ENCODE measurements at places on chromosomes 7 and 10.

DNA sequence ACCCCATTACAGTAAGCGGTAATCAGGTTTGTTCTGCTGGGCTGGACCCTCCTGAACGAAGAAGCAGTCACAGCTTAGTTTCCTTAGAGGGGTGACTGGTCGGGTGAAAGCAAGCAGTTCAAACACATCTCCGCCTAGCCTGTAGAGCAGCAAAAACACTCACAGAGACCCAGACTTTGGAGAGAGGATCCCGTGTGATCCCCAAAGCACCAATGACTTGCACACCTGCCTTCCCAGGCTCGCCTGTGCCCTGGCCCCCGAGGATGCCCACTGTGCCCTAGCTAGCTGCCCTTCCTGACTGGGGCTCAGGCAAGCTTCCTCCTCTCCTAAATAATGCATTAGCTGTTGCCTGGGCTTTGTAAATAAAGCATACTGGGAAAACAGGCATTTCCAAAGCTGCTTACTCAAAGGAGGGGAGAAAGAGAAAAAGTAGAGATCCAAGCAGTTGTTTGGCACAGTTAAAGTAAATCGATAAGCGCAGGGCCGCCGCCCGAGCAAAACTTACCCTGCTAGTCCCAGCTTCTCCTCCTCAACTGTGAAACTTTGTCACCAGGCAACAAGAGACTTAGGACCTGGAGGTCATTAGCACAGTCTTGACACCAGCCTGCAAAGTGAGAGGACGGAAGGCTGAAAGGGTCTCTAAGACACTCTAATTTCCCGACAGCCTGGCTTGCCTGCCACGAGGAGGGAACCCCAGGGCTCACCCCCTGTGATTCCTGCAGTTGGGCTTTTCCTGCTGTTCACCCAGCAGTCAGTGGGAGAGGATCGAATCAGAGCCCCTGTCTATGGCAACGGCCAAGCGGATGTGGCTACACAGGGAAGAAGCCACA, 4.8 kb downstream of the LRRC18 start:
- DNase-seq: no peak

- DNase-seq: no peak
Observed at GRCh38 chr7:53205006-53205405, 169.6 kb downstream of the POM121L12 start.

DNA sequence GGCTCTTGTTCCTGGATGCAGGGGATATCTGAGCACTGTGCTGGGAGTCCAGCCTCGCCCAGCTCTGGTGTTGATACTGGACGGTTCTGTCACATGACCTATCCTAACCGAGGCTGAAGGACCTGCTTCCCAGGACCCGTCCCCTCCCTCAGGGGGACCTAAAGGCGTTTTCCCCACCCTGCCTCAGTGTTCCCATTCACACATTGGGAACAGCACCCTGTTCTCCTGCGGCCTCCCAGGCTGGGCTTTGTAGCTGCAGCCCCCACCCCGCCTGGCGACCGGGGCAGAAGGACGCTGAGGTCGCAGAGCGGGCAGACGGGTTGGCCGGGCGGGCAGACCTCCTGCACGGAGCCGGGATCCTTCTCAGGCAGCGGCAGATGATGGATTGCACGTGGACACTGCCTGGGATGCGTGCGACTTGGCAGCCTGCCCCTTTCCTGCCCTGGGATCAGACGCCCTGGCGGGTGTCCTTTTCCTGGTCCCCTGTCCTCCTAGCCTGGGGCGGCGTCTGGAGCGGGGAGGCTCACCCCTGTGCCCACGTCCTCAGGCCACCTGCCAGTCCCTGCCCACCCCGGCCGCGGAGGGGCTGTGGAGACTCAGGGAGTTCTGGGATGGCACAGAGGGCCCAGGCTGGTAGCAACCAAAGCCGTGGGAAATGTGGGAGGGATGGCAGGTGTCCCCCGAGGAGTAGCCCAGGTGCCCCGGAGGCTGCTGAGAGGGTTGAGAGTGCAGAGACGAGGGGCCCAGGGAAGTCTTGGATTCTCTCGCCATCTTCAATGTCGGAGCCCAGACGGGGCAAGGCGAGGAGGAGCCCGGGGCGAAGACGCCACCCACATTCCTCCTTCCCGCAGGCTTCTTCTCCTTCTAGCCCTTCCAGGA, 17.2 kb upstream of the PSMG3 start:
- DNase-seq: no peak

DNA sequence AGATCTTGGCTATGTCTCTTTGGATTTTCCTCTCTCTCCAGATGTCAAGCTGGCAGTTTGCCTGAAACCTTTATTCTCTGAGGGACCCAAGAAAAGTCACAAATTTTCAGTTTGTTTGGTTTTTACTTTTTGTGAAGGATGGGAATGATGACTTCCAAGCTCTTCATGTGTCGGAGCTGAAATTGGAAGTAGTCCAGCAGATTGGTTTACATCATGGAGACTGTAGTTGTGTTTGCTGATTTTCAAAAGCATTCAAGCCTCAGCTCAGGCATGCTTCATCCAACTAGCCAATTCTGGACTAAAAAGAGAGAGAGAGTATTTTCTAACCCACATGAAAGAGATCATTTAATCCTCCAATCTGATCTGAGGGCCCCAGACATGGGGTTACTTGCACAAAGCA, 326.2 kb upstream of the AUTS2 start:
- peak; percentile 30 for DNase-seq

DNA sequence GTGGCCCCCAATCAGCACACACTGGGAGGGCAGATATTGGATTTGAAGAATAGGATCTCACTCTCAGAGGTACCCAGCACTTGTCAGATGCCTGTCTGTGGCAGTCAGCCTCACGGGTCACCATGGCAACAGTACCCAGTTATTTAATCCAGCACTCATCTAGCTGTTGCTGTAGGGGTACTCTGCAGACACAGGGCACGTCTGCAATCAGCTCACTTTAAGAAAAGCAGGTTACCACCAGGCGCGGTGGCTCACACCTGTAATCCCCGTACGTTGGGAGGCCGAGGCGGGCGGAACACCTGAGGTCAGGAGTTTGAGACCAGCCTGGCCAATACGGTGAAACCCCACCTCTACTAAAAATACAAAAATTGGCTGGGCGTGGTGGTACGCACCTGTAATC, 11.9 kb downstream of the SFXN4 start:
- no peak for DNase-seq

DNA sequence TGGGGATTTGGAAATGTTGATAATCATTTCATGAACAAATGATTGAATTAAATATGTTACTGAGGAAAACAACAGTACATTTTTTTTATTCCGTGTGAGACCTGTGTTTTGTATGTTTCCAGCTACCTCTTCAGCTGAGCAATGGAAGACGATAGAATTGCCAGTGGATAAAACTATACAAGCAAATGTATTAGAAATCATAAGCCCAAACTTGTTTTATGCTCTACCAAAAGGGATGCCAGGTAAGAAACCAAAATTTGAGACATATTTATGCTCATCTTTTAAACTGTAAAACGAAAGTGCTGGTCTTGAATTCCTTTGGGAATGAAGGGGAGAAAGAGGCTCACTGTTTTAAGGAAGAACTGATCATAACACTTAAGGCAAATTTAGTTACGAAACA, 17.8 kb upstream of the VWA2 start:
- no peak for DNase-seq

- peak; percentile 35 for DNase-seq
Observed at GRCh38 chr7:122528879-122529481, 169.9 kb downstream of the RNF133 start.

- DNase-seq: peak; percentile 43
Observed at GRCh38 chr10:119100434-119101238, 3.3 kb upstream of the DENND10 start.

GRCh38 chr10:7407368-7408290, 3.2 kb downstream of the SFMBT2 start:
- peak; percentile 41 for DNase-seq

DNA sequence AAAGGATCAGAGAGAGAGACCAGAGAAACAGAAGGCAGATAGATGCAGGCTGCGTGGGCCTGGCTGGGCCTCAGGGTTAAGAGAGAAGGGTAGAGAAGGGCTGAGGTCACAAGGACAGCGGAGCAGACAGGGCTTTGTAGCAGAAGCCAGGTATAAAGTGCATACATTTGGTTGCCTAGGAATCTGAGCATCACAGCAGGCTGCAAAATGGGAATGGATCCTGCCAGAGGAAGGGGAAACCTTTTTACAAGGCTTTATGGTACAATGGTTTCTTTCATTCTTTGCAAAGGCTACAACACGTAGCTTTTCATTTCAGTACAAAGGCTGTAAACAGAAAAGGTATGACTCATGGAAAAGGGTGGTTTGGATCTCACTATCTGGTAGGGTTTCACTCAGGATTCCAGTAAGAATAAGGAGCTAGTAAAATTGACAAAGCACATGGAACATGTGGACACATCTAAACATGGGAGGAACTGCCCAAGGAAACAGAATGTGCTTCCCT, 275.1 kb downstream of the DOCK4 start:
- DNase-seq: peak; percentile 34

DNA sequence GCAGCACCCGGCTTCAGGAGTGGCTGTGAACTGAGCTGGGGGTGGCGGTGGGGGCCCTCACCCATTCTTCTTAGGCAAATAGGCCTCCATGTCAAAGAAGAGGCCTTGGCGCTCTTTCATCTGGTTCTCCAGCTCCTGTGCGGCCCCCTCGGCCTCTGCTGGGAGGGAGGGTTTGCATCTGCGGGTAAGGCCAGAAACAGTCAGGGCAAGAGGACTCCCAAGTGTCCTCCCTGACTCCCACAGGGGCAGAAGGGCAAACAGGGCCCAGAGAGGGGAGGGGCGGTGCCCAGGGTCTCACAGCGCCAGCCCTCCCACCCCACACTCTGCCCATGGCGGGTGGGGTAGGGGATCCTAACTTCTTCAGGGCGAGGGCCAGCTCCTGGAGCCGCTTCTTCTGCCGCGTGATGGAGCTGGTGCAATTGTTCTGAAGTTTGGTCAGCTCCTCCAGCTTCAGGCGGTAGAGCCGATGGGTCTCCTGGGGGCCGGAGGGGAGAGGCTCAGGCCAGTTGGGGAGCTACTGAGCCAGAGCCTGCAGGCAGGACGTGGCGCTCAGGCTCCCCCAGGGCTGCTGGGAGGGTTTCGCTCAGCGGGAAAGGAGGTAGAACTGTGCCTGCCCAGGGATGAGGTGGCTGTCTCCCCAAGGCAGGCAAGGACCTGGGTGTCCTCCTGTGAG, 2.2 kb downstream of the TMEM120A start:
- DNase-seq: no peak

DNA sequence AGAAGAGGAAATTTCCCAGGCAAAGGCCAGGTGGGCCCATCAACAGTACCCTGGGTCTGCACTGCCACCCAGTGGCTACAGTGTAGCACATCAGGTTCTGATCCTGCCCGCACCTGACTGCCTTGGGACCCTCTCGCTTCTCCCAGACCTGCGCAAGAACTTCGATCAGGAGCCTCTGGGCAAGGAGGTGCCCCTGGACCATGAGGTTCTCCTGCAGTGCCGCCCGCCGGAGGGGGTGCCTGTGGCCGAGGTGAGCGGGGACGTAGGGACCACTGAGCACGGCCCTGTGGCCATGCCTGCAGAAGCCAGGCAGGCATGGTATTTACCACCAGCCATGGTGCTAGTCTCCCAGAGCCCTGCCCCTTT, 33.9 kb upstream of the SLC29A3 start:
- peak; percentile 44 for DNase-seq

DNA sequence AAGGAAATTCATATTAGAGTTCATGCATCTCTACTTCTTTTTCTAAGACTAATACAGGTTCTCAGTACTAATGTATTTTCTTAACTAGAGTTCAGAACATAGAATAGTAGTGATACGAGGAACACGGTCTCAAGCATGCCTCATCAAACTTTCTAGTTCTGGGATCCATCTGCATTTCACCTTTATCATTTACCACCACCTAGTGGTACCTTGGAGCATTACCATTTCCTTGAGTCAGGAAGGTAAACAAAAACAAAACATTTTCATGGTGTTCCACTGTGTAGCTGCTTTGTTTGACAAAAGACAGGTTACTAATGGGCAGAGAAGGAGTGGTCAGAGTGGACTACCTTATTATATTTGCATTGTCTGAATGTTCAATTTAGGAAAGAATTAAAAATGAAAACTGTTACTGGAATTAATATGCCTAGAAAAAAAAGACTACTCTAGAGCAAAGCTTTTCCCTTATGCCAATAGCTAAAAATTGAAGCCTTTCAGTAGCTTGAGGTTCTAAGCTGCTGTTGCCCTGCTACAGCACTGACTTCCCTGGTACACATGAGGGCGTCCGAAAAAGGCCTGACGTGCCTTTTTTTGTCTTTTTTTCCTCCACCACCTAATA, 44.5 kb downstream of the STARD3NL start:
- DNase-seq: peak; percentile 57

DNA sequence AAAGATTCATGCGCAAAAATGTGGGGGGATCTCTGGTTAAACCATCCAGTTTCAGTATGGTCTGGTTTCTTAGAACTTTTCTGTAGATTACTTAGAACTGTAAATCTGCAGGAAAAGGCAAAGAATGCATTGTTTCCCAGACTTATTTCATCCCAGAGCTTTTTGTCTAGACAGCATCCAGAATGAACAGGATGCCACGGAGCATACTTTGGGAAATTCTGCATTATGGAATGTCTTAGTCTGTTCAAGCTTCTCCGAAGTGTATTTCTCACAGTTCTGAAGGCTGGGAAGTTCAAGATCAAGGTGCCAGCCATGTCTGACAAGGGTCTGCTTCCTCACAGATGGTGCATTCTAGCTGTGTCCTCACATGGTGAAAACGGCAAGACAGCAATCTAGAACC, 136.3 kb downstream of the INHBA start:
- DNase-seq: no peak

- DNase-seq: no peak
Observed at GRCh38 chr10:131655101-131655849, 245.5 kb upstream of the PPP2R2D start.

GRCh38 chr7:133770863-133771492, 356.2 kb upstream of the LRGUK start:
- peak; percentile 40 for DNase-seq

DNA sequence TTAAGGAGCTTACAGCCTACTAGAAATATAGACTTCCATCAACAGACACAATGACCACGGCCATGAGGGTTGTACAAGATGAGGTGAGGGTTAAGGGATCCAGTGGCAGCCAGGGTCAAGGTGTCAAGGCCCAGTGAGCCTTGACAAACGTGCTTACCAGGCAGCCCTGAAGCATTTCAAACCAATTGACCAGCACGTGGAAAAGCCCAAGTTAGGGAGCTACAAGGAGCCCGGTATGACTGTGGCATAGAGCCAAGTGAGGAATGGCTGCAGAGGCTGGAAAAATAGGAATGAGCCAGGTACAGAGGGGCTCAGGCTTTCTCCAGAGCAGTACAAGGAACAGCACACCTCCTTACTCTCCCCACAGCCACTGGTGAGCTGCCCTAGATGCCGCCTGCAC, 12.7 kb downstream of the AFAP1L2 start:
- DNase-seq: no peak

DNA sequence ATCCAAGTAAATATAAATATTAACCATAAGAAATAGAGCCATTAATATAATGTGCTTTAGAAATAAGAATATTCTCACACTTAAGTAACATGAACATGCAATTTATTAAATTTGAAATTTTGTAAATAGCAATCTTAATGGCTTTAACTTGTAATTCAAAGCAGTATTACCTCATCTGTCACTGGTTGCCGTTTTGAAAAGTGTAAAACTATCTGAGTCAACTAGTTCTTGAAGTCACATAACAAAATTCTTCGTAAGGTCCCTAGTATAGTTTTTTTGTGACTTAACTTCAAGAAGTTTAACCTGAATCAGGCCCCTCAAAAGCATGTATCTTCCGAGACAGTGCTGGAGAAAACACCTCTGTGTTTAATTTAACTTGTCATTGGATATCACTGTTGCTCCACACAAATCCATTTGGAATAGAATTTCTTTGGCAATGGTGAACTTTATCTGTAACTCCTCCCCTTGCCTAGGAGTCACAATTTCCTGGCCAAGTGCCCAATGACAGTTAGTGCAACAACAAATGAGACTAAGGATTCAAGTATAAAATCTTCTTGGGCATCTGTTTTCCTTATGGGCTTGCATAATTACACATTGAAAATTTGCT, 47.1 kb downstream of the NT5C2 start:
- DNase-seq: peak; percentile 80
